ENCODE measurements at places on chromosomes 1 and 21.
A peak's percentile ranks its signal among the peaks of the same experiment; 100 is the strongest.

DNA sequence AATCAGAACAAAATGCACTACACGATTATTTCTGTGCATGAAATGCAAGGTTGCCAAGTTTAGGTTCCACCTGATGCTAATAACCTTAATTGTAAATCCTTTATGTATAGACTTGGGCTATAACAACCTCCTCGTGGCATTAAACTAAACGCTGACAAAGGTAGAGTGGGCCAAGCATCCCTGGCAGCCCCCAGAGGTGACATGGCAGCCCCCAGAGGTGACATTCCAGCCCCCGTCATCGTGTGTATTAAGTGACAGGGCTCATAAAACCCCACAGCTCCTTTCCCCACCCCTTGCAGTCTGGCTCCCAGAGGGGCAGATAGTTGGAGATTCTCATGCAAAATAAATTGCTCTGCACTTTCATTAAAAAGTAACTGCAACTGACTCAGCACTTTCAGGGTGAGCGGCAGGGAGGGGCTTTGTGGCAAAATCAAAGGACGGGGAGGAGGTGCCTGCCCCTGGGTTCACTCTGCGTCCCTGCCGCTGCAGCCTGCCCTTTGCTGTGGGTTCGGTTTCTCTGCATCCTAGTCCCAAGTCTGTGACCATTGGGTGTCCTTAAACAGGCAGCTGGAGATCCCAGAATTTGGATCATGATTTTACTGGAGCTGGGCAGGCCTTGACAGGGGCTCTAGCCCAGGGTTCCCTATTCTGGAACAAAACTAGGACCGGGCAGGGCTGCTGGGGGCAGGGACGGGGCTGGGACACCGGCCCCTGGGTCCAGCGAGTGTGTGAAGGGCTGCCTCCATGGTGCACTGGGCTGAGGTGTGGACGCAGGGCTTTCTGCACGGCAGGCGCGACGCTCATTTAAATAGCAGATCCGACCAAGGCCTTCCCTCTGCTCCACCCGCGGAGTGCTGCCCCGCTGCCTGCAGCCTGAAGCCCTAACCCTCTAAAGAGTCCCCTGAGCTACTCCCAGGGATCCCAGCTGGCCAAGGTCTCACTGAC is 234.9 kb upstream of the VAMP3 start:
- DNase-seq = no peak

GRCh38 chr1:99869304-99869703 is 19.1 kb downstream of the AGL start:
- peak; percentile 5 for DNase-seq

GRCh38 chr1:218407630-218408029 is 62.5 kb downstream of the TGFB2 start:
- DNase-seq = no peak

GRCh38 chr1:119467857-119468668 is 38.9 kb upstream of the HSD3B1 start:
- DNase-seq = no peak

DNA sequence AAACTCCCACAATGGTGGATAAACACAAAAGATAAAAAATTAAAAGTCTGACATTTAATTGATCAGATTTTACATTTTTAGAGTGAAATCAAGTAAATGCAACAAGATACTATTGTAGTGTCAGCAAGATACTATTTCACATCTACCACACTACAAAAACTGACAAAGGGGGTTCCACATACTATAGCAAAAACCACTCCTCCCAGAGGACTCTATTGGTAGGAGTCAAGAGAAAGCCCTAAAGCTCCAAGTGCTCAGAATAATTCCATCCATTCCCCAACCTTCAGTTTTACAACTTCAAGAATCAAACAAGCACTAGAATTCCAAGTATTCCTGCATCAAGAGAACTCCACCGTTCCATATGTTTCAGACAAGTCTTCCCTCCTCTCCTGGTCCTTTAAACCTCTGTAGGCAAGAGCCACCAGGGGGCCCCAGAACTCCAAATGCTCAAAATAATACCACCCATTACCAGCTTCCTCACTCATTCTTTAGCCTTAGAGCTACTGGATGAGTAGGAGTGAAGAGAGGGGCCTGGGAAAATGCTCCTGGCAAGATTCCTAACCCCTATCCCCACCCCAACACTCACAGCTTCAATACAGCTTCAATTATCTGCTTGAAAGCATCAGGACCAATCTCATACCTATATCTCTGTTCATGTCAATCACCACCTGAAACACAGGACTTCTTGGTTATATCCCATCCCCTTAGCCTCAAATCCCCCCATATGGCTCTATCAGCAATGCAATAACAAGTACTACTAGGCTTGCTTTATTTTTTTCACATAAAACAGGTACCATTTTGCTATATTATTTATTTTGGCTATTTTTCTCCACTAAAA is 9.9 kb downstream of the TOR1AIP2 start:
- DNase-seq = peak; percentile 87

DNA sequence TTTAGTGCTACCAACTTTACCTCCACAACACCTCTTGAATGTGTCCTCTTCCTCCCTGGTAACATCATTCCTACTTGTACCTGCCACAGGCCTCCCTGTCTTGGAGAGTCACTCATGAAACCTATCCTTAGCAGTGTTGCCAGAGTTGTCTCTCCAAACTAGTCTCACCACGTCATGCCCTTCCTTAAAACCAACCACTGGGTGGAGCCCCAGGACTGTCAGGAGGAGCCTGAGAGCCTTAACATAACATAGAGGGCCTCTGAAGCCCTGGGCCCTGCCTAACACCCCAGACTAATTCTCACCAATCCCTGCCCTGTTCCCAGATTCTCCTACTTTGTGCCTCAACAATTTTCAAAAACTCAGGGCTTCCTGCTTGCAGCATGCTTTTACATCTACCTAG is 65.3 kb downstream of the ZNF697 start:
- peak; percentile 79 for DNase-seq

DNA sequence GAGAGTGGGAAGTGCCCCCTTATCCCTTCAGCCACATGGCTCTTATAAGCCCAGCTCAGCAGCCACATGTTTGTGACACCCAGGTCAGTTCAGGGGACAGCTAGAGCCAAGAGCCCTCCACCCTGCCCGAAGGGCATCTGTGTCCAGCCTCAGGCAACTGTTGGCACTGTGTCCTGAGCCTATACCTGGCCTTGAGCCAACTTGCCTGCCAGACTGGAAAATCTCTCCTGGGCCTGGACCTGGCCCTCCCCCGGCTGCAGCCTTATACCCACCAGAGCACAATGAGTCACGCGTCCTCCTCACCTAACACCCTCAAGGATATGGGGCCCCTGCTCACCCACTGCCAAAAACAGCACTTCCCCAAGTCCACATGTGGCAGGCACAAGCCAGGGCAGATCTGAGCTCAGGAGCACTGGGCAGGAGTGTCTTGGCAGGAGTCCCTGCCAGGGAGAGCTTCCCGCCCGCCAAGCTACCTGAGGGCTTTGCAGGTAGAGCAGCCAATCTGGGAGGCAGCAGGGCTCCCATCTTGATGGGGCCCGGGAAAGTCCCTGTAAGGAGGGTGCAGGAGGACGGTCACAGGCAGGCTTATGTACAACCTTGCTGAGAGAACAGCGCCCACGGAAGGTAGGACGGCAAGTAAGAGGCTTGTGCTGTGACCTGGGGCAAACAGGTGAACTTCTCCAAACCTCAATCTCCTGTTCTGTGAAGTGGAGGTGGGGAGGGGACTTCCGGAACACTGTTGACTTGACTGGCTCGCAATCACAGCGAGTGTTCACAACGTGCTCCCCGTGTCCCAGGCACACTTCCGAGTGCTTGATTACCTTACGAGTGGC is 19.8 kb upstream of the HSPG2 start:
- peak; percentile 41 for DNase-seq

DNA sequence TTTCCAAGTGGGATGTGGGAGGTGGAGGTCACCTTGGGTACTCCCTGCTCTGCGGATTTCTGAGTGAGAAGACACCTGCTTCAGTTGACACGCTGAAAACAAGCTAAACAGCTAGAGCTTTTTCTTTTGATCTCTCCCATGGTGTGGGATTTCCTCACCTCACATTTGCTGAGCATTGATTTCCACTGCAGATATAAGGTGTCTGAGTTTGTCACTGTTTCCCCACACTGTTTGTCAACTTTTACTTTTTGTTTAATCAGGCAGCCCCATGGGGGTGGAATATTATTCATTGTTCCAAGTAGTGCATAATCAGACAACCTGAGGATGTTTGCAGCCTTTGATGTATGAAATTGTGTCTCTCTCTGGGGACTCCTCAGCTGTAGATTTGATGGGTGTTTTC is 49.5 kb downstream of the FASLG start:
- no peak for DNase-seq

- no peak for DNase-seq
These were observed 186.4 kb downstream of the HMCN1 start for GRCh38 chr1:185920602-185921001.

GRCh38 chr1:154221278-154222001 is 685 bp downstream of the UBAP2L start:
- peak; percentile 67 for DNase-seq

DNA sequence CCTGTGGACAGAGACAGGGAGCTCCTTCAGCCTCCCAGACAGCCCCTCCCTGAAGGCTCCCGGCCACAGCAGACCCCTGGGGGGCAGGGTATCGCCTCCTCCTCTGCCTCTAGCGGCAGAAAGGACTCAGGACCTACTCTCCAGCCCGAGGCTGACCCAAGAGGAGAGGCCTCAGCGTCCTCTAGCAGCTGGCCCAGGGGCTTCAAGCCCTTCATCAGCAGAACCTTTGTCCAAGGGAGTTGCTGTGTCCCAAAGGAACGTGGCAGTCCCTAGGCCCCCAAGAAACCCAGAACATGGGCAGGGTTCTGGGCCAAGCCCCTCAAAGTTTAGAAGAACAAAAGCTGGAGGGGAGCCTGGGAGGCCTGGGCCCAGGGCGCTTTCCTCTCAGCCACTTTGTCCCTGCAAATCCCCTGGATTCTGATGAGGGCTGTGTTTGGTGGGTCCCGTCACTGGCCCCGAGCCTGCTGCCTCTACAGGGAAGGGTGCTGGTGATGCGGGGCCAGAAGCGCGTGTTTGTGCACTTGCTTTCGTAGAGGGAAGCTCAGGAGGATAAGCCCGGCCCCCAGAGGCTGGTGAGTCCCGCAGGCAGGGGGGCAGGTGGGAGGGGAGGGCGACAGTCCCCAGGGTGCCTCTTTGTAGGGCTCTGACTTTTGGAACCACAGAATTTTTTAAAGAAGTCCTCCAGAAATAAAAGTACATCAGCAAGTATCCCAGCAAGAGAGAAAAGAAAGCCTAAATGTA is 13.3 kb downstream of the ITGB2 start:
- no peak for DNase-seq

GRCh38 chr1:28792644-28793121 is 19.3 kb upstream of the OPRD1 start:
- no peak for DNase-seq

GRCh38 chr1:67522001-67522441 is 91.8 kb upstream of the SERBP1 start:
- DNase-seq = no peak

GRCh38 chr1:211478376-211478775 is 13.6 kb downstream of the RD3 start:
- DNase-seq = no peak

DNA sequence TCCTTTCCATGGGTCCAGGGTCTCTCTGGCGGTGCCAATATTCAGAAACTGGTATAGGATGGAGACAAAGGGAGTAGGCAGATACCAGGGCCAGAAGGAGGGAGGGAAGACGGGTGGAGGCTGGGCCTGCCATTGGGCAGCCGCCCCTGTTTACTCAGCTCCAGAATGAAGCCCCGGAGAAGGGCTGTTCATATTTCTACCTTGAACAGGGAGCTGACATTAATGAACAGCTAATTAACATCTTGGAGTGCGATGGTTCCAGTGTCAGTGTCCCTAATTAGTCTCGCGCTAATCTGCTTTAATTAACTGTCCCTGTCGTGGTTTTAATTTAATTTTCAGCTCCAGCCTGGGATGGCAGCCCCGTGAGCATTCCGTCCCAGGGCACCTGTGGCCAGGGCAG is 113.8 kb downstream of the EPHB2 start:
- no peak for DNase-seq

DNA sequence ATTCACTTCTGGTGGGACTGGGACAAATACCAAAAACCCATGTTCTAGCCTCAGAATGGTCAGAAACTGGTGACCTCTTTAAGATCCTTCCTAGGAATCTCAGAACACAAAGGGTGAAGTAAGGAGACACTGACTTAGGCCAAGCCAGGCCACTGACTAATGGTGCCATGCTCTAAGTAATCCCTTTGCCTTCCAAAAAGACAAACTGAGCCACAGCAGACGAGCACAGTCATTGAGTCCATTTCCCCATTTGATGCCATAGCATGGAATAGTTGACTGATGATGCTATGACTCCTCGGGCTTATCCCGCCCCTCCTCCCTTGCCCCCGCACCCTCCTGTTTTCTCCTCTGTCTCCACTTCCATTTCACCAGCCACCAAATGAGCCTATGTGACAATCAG is 145.8 kb upstream of the ZNF648 start:
- no peak for DNase-seq

GRCh38 chr1:20693623-20694022 is 24.2 kb downstream of the KIF17 start:
- no peak for DNase-seq

DNA sequence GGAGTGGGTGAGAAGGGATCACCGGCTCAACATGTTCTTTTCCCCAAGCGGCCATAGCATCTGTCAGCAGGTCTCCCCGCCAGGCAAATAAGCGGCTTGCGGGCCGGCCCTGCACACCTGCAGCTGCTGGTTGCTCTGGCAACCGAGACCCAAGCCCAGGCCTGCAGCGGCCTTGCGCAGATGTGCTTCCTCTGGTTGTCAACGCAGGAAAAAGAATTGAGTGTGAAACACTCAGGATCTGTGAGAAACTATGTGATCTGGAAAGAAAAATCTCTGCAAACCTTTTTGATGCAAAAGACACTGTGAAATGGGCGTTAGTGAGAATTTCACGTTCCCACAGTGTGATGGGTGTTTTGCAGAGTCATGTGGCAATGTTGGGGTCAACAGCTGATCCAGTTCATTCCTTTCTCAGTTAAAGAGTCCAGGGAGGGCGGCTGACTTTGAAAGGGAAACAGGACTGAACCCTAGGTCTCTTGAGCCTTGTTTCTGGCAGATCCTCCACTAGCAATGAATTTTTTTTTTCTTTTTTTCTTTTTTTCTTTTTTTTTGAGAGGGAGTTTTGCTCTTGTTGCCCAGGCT is 28.4 kb downstream of the TOMM20 start:
- no peak for DNase-seq

DNA sequence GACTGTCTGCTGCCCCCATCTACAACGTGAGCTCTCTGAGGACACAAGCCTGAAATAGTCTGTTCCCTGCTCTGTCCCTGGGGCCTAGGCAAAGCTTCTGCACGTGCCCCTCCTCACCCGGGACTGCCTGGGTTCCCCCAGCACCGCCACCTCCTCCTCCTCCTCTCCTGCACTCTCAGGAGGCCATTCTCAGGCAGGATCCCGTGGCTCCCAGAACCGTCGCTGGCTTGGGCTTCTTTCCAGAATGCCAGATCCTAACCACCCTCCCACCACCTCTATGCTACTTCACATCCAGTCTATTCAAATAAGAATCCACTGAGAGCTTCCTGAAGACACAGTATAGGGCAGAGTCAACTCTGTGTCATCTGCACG is 11.2 kb downstream of the NPHP4 start:
- DNase-seq = no peak

- no peak for DNase-seq
These were observed 18.7 kb upstream of the OLFML2B start for GRCh38 chr1:162042361-162042760.
